ENCODE measurements at places on chromosomes 5 and 9.

- no peak overlapping the region for H3K27ac ChIP-seq
- no peaks in the 10 kb centered on the region for H3K27me3 ChIP-seq
- DNase-seq, result no peak
These were observed 57.9 kb upstream of the CCNG1 start for GRCh38 chr5:163379298-163380155.

GRCh38 chr9:107693625-107694326, 204.2 kb upstream of the KLF4 start:
- peaks cover 18% of the 10 kb centered on the region for H3K27me3 ChIP-seq
- H3K27ac ChIP-seq, result no peak overlapping the region
- H3K4me1 ChIP-seq, result no peaks in the 10 kb centered on the region
- H3K4me3 ChIP-seq, result no peak overlapping the region

- no peaks in the 10 kb centered on the region for H3K36me3 ChIP-seq
- peaks cover 7% of the 10 kb centered on the region for H3K4me1 ChIP-seq
- no peaks in the 10 kb centered on the region for H3K27me3 ChIP-seq
These were observed 15.1 kb upstream of the NRARP start for GRCh38 chr9:137317021-137317717.

DNA sequence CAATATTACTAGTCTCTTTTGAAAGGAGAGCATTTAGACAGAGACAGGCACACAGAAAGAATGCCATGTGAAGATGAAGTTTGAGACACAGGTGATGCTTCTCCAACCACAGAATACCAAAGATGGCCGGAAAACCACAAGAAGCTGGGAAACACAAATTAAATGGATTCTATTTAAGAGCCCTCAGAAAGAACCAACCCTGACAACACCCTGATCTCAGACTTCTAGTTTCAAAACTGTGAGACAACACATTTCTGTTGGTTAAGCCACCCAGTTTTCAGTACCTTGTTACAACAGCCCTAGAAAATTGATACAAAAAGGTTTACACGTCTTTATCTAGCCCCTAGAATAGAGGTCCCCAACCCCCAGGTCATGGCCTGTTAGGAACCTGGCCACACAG, 79.8 kb upstream of the CCNG1 start:
- no peak overlapping the region for H3K4me3 ChIP-seq
- H3K27ac ChIP-seq, result no peak overlapping the region
- peaks cover 4% of the 10 kb centered on the region for H3K27me3 ChIP-seq
- no peak for DNase-seq
- H3K4me1 ChIP-seq, result no peaks in the 10 kb centered on the region

DNA sequence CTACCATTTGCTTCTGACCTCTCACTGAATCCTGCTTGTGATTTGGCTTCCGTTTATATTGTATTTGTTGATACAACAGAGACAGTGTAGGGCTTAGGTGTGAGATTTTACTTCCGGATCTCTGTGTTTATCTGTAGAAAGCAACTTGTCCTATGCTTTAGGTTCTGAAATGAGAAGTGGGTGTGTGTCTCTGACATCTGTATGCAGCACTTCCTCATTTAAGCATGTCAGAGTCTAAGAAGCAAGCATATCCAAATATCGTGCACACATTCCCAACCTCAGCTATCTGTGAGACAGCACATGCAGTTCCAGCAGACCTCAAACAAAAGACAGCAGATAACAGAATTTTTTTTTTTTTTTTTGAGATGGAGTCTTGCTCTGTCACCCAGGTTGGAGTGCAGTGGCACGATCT, 16.3 kb downstream of the KLF9 start:
- H3K4me3 ChIP-seq, result no peak overlapping the region
- no peak for DNase-seq

GRCh38 chr9:38311382-38312270, 80.9 kb upstream of the ALDH1B1 start:
- no peak for DNase-seq
- H3K4me1 ChIP-seq, result peaks cover 27% of the 10 kb centered on the region
- H3K36me3 ChIP-seq, result no peaks in the 10 kb centered on the region
- no peaks in the 10 kb centered on the region for H3K27me3 ChIP-seq
- H3K27ac ChIP-seq, result no peak overlapping the region

DNA sequence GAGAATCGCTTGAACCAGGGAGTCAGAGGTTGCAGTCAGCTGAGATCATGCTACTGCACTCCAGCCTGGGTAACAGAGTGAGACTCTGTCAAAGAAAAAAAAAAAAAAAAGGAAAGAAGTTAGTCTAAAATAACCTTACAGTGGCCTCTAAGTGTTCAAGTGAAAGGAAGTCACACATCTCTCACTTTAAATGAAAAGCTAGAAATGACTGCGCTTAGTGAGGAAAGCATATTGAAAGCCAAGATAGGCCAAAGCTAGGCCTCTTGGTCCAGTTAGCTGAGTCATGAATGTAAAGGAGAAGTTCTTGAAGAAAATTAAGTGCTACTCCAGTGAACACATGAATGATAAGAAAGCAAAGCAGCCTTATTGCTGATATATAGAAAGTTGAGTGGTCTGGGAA, 38.1 kb downstream of the ITGA1 start:
- no peaks in the 10 kb centered on the region for H3K4me1 ChIP-seq
- DNase-seq, result no peak
- H3K4me3 ChIP-seq, result no peak overlapping the region
- no peaks in the 10 kb centered on the region for H3K36me3 ChIP-seq

DNA sequence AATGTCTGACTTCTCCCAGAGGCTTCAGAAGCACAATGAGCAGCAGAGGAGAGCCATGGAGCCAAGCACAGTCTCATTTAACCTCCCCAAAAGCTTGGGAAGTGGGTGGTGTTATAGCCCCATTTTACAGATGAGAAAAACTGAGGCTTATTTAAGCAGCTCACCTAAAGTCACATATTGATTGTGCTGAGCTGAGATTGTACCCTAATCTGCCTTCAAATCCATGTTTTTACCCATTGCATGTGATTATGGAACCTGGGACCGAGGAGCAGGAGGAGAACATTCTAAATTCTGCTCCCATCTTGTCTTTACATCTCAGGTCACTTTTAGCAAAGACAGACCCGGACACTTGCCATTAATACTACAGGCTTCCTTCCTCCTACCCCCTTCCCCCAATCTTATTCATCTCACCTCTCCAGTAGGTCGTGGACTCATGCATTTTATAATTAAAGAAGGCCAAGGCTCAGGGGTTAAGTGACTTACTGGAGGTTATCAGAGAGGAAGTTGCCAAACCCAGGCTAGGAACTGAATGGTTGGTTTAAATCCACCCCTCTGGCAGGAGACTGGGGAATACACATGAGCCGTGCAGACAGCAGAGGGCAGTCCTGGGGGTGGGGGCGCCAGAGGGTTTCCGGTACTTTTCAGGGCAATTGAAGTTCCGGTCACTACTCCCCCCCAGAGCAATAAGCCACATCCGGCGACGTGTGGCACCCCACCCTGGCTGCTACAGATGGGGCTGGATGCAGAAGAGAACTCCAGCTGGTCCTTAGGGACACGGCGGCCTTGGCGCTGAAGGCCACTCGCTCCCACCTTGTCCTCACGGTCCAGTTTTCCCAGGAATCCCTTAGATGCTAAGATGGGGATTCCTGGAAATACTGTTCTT, 51.0 kb upstream of the IL17B start:
- H3K27ac ChIP-seq, result peak overlapping the region; percentile 75
- DNase-seq, result no peak
- no peaks in the 10 kb centered on the region for H3K27me3 ChIP-seq
- peaks cover 26% of the 10 kb centered on the region for H3K4me1 ChIP-seq

DNA sequence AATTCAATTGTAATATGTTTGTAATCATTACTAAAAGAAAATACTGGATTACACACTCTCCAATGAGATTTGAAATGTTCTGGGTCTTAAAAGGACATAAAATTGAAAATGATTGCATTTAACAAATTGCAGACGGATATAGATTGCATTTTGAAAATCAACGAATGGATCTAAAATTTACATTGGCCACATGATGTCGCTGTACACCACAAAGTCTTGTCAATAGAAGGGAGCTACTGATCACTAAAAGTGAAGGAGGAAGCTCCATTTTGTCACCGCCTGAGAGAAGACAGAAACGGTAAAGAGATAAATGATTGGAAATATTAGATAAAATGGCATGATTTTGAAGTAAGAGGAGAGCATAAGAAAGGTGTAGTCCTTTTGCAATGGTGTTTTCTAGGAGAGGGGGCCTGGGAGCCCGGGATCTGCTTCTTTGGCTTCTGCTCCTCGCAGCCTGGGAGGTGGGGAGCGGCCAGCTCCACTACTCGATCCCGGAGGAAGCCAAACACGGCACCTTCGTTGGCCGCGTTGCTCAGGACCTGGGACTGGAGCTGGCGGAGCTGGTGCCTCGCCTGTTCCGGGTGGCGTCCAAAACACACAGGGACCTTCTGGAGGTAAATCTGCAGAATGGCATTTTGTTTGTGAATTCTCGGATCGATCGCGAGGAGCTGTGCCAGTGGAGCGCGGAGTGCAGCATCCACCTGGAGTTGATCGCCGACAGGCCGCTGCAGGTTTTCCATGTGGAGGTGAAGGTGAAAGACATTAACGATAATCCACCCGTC, at the start of gene PCDHA1:
TSS of gene PCDHA1 (plus strand) at position 236 of the 782 bp plus-strand sequence.
- no peak within 1 kb of the TSS for H3K27ac ChIP-seq
- H3K4me3 ChIP-seq, result no peak within 1 kb of the TSS
- H3K4me1 ChIP-seq, result no peaks in the 10 kb centered on the region
- DNase-seq, result no peak

- no peak for DNase-seq
- peak overlapping the region; percentile 92 for H3K4me3 ChIP-seq
- peak overlapping the region; percentile 60 for H3K27ac ChIP-seq
- H3K4me1 ChIP-seq, result peaks cover 51% of the 10 kb centered on the region
- no peaks in the 10 kb centered on the region for H3K36me3 ChIP-seq
These were observed 1312.0 kb upstream of the WWC1 start for GRCh38 chr5:166979307-166979895.

DNA sequence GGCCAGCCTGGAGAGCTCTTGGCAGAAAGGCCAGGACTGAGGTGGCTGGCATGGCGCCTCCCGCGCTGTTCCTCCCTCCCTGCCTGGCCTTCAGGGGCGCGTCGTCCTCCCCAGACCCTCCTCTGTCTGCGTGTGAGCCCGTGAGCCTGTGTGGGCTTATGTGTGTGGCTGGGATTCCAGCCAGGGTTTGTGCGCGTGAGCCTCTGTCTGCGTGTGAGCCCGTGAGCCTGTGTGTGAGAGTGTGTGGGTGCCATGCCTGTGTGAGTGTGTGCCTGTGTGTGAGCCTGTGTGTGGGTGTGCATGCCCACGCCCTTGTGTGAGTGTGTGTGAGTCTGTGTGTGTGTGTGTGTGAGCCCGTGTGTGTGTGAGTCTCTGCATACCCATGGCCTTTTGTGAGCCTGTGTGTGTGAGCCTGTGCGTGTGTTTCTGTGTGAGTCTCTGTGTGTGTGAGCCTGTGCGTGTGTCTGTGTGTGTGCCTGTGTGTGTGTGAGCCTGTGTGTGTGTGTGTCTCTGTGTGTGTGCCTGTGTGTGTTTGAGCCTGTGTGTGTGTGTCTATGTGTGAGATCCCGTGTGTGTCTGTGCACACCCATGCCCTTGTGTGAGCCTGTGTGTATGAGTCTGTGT, 13.0 kb downstream of the RXRA start:
- no peak overlapping the region for H3K27ac ChIP-seq
- no peak for DNase-seq
- peaks cover 20% of the 10 kb centered on the region for H3K4me1 ChIP-seq
- H3K4me3 ChIP-seq, result no peak overlapping the region

- no peak for DNase-seq
- no peaks in the 10 kb centered on the region for H3K27me3 ChIP-seq
- H3K4me1 ChIP-seq, result peaks cover 40% of the 10 kb centered on the region
- H3K27ac ChIP-seq, result peak overlapping the region; percentile 85
These were observed 131.7 kb downstream of the ADAMTS16 start for GRCh38 chr5:5271786-5272321.

DNA sequence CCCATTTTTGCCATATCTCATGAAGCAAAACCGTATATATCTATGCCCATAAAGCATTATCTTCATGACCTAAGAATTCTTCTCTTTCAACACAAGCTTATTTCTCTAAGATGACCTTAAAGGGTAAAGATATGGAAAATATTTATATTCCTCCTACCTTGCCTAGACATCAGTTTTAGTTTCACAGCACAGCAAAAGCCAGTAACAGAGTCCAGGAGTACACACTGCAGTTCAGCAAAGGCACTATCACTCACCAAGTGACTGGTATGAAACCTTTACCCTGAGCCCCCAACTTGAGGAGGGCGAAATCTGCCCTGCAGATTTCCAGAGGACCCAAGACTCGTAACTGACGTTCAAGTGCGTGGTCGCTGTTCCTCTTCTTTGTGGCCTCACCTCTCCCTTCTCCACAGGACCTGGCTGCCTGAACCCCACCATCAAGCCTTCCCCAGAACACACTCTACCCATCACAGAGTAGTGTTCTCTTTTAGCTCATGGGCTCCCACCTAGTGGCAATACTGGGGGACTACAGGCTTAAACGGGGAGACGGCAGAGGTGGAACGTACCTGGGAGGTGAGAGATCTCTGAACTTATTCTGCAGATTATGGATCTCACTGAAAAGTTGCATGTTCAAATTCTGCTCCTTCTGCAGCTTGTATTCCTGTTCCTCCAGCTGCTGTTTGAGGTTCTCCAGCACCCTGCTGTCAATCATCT, 141.0 kb downstream of the CDK5RAP2 start:
- DNase-seq, result no peak
- peaks cover 10% of the 10 kb centered on the region for H3K4me1 ChIP-seq
- no peak overlapping the region for H3K27ac ChIP-seq
- H3K4me3 ChIP-seq, result no peak overlapping the region
- H3K27me3 ChIP-seq, result no peaks in the 10 kb centered on the region

GRCh38 chr5:58543723-58544122, 39.2 kb upstream of the RAB3C start:
- no peaks in the 10 kb centered on the region for H3K36me3 ChIP-seq
- peaks cover 3% of the 10 kb centered on the region for H3K4me1 ChIP-seq
- H3K27ac ChIP-seq, result no peak overlapping the region
- no peak for DNase-seq
